ENCODE measurements at places on chromosomes 12 and 14.

- no peak for DNase-seq
These were observed 493.5 kb upstream of the RGS6 start for GRCh38 chr14:71438684-71439083.

DNA sequence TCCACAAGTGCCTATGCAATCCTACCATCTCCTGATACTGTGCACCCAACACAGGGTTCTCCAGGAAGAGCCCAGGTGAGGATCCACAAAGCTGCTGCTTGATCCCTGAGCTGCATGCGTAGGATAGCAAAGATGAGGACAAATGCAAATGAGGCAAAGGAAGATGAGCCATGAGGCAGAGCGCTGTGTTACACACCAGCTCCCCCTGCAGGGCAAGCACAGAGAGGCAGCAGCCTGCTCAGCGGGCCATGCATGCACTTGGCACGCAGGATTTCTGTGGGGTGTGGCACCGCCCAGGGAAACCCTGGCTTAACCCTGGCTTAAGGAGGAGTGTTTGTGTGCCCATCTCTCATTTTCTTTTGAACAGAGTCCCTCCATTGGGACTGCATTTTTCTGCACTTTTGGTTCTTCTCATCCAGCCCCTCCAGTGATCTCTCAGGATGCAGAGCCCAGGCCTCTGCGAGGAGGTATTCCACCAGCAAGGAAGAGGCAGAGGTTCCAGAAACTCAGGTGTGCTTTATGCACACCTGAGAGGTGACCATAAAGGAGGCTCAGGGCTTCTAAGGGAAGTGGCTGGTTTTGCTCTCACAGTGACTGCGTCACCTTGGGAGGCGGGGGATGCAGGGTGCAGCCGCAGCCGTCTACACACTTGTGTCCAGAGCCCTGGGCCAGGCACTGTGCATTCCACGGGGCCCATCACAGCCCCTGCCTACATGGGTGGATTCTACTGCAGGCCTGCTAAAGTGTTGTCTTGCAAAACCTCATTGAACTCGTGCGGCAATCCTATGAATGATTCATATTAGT, 973.3 kb upstream of the TMEM132C start:
- no peak for DNase-seq

DNA sequence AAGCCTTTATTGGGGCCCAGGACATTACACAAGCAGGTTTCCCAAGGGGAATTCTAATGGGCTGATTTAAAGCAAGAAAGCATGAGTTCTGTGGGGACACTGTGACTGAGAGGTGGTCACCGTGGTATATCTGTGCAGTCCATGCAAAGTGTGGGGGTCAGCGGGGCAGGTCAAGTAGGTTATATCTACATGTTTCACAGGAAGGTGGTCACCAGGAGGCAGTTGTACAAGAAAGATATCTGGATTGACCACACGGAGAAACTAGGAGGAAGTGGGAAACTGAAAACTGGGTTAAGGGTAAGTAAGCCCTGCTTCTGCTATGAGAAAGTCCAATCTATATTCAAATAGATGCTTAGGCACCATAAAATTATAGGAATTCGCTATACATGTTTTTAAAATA, 77.8 kb upstream of the CNOT2 start:
- DNase-seq = no peak

- no peak for DNase-seq
These were observed 6.5 kb downstream of the KRT86 start for GRCh38 chr12:52280796-52281560.

GRCh38 chr12:68119724-68120211, 39.8 kb downstream of the IFNG start:
- DNase-seq = peak; percentile 73

DNA sequence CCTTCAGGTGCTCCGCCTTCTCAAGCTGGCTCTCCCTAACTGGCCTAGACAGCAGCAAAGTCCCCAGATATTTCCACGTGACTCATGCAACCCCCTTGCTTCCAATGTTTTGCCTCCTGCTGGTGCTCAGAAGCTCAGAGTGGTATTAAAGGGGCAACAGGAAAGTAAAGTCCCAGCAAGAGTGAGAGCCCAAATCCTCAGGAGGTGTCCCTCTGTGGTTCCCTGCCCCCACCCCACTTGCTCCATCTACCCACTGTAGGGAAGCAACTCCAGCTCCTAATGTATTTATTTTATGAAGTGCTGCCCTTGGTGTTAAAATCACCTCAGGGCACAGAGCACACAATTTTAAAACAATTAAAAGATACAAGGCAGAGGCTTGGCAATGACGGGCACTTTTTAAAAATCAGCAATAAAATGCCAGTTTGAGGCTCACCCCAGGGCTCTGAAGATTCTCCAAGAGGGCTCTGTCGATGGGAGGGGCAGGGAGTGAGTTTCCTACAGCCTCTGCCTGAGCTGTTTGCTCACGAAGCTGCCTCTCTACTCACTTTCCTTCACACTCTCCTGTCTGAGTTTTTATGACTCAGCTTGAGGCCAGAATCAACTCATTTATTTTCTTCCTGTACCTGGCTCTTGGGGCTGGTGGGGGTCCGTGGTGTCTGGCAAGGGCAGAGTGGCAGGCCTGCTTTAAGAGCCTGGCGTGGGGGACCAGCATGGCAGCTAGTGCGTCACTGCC, 81.9 kb upstream of the MAX start:
- DNase-seq = no peak

GRCh38 chr14:72664651-72665050, 229.2 kb downstream of the DPF3 start:
- DNase-seq = no peak

DNA sequence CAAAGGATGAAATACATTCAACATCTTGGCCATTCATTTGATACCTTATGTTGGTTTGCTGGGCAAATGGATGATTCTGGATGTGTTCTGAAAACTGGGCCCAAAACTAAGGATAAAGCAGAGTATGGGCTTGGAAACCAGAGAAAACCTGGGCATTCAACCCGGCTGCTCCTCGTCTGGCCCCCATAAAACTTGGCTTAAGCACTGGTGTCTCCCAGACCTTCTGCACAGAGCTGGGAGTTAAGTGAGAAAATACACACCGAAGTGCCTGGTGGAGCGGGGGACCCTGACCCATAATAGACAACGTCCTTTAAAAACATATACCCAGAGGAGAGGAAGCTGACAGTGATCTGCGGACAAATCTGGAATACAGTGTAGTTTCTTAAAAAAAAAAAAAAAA, 112.5 kb downstream of the FOXN3 start:
- DNase-seq = no peak

- DNase-seq = no peak
These were observed 419.5 kb downstream of the TMEM121 start for GRCh38 chr14:105945896-105946295.

DNA sequence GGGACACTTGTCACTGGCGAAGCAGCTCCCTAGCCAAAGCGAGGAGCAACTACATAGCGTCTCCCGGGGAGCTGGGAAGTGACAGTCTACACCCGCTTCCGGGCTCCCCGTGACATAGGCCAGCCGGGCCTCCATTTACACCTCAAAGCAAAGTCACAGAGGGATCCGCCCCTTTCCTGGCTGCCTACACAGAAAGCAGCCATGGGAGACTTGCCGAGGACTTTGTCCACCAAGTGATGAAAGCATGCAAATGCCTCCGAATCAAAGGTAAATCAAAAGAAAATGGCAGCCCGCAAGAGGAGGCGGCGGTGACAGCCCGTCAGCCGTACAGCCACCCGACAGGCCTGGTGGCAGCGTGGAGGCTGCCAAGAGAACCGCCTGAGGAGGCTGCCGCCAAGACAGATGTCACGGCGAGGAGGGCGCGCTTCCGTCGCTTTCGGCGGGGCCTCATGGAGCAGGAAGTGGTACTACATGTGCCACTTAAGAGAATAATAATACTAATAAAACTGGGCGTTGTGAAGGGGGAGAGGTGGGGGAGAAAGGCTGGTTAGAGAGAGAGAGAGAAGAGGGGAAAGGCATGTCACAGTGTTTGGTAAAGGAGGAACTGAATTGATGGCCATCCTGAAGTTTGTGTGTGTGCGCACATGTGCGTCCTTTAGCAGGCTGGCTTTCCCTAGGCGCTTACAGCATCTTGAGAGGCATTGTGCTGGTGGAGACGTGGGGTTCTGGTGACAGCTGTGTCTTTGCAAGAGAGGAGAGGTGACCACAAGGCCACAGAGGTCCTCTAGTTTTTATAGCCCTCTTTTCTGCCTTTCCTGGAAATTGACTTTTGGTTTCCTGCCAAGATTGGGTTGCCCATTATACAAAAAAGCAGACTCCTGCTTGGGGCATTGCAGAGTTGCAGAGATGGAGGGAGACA, 661.7 kb downstream of the VRK1 start:
- no peak for DNase-seq

GRCh38 chr14:94464290-94464689, 11.7 kb upstream of the SERPINA11 start:
- DNase-seq = no peak

- DNase-seq = no peak
These were observed 204.9 kb downstream of the DAD1 start for GRCh38 chr14:22384167-22384549.

- DNase-seq = no peak
These were observed 4.6 kb downstream of the TAC3 start for GRCh38 chr12:57011438-57012424.

DNA sequence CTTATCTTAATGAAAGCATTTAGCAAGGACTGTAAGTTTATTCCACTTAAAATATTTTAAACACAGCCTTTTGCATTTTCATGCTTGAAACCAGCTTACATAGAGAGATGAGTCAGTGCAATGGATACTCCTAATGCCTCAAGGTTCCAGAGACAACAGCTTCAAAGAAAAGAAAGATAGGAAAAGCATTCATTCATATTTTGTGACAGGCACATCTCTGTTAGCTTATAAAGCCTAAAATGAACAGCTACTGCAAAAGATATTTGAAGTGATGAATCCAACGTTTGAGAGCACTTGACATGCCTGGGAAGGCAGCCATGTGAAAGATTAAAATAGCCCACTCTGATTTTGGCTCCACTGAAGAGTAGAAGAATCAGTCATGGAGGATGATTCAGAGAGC, 814.5 kb downstream of the RPS29 start:
- no peak for DNase-seq

- no peak for DNase-seq
These were observed 5.4 kb upstream of the CIPC start for GRCh38 chr14:77092676-77093075.

DNA sequence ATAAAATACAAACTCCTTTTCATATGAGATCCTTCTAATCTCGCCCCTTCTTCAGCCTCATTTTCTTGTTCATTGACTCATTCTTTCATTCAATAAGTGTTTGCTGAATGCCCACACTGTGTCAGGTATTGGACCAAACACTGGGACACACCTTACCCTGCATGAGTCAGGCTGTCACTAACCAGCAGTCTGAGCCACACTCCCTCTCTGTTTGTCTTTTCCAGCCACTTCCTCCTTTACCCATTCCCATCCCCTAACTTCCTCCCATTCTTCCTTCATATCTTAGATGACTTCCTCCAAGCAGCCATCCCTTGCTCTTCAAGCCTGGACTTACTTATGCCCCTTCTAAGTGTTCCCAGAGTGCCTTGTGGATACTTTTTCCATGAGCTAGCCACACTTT, 27.0 kb upstream of the HIF1A start:
- no peak for DNase-seq

- no peak for DNase-seq
These were observed 23.5 kb downstream of the APPL2 start for GRCh38 chr12:105212438-105212837.

GRCh38 chr12:107558816-107559382, 126.7 kb upstream of the PWP1 start:
- DNase-seq = no peak

DNA sequence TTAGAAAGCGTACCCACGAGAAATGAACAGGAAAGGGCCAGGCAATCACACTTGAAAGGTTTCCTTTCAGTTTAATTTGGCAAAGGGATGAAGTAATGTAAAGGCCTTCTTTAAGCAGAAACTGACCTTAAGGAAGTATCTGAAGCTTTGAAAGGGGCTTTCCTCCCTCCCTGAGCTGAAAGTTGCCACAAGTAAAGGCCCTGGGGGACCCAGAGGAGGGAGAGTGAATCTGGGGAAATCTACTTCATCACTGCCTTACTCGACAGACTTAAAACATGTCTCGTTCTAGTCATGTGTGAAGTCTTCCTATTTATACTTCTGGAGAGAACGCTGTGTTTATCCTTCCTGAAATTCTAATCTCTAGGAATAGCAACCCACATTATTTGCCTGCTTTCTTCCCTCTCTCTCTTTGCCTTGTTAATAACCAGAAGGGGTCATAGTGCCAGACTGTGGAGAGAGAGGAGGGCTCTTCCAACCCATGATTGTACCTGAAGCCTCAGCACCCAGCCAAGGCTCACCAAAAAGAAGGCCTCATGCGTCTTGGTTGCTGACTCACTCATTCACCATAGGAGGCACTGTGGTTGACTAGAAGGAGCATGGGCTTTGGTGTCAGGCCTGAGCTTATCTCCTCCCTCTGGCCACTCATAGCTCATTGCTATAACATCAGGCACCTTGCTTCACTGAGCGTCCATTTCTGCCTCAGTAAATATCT, 10.2 kb upstream of the GPX2 start:
- peak; percentile 32 for DNase-seq

Measured in GM12878 (cell line).